ENCODE measurements at places on chromosomes 7 and 10.

DNA sequence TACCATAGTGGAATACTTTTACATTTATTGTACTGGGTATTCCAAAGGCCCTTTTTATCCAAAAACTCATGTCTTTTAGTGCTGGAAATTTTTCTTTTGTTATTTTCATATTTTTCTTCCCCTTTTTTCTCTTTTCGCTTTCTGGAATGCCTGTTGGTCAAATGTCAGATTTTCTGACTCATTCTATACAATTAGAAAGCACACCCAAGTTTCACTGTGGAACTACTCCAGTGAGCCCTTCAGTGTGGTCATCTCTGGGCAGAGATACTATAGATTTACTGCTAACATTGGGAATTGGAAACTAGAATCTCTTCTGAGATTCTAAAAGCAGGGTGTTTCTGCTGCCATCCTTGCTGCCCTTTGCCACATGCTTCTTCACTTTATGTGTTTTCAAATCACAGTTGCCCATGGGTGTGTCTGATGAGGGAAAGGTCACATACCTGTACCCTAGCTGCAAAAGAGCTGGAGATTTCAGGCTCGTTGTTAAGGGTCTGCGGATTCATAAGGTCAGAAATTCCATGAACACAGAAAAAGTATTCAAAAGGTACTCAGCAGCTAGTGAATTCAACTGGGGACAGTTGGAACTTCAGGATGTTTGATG is 5.6 kb upstream of the WASL start:
- no peak for DNase-seq
- peaks cover 3% of the 10 kb centered on the region for H3K4me1 ChIP-seq
- H3K27ac ChIP-seq = no peak overlapping the region
- H3K36me3 ChIP-seq = no peaks in the 10 kb centered on the region

DNA sequence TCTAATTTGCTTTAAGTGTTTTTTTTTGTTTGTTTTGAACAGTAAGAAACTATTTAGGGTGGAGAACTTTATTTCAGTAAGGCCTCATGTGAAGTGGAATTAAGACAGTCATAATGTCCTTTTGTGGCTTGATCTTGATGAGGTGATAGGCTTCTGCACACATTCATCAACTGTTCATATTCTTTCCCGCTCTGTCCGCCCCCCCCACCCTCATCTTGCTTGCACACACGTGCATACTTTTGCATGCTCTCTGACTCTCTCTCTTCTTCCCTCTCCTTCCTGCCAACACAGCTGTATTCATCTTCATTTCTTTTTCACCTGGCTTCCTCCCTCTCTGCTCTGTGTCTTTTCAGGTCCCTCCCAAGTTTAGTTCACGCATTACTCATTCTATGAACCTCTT is 429.6 kb downstream of the AUTS2 start:
- H3K4me3 ChIP-seq = no peak overlapping the region
- no peaks in the 10 kb centered on the region for H3K27me3 ChIP-seq
- no peak overlapping the region for H3K27ac ChIP-seq

DNA sequence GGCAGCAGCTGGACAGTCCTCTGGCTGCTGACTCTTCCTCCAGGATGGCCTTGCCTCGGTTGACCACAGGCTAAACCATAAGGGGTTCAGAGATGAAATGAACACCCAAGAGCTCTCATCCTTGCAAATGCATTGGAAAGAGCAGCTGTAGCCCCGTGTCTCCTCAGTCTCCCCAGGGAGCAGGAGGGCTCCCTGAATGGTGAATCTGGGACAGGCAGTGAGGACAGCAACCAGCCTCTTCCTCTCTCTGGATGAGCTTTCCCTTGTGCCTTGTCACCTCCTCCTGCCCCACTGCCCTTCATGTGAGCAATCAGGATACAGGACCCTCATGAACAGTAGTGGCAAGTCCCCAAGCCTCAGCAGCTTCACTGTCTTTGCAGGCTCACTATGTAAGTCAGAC is 23.9 kb upstream of the GDF10 start:
- H3K36me3 ChIP-seq = no peaks in the 10 kb centered on the region
- H3K4me3 ChIP-seq = no peak overlapping the region
- no peak overlapping the region for H3K27ac ChIP-seq
- H3K4me1 ChIP-seq = no peaks in the 10 kb centered on the region
- H3K27me3 ChIP-seq = no peaks in the 10 kb centered on the region
- DNase-seq = no peak

GRCh38 chr7:69773535-69774225 is 175.4 kb downstream of the AUTS2 start:
- DNase-seq = no peak
- no peak overlapping the region for H3K27ac ChIP-seq
- H3K36me3 ChIP-seq = no peaks in the 10 kb centered on the region
- no peak overlapping the region for H3K4me3 ChIP-seq
- no peaks in the 10 kb centered on the region for H3K27me3 ChIP-seq

DNA sequence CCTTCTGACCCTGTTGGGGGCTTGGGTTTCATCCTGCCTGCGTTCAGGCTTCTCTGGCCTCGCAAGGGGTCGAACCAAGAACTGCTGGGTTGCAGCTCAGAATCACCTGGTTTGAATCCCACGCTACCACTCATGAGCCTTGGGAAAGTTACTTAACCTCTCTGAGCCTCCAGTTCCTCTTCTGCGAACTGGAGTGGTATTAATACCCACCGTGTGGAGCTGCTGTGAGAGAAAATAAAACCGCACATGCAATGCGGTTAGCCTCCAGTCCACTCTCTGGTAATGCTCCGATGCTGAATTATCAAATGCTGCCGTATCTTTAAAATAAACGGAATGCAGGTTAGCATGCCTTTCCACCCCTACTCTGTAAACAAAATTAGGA is 171.9 kb downstream of the ARHGAP12 start:
- no peaks in the 10 kb centered on the region for H3K27me3 ChIP-seq
- peaks cover 31% of the 10 kb centered on the region for H3K4me1 ChIP-seq
- no peak overlapping the region for H3K27ac ChIP-seq
- no peak overlapping the region for H3K4me3 ChIP-seq

GRCh38 chr7:77335581-77335980 is 80.6 kb downstream of the GSAP start:
- H3K36me3 ChIP-seq = no peaks in the 10 kb centered on the region
- peaks cover 34% of the 10 kb centered on the region for H3K4me1 ChIP-seq
- H3K27me3 ChIP-seq = no peaks in the 10 kb centered on the region
- no peak overlapping the region for H3K27ac ChIP-seq
- no peak overlapping the region for H3K4me3 ChIP-seq
- no peak for DNase-seq

DNA sequence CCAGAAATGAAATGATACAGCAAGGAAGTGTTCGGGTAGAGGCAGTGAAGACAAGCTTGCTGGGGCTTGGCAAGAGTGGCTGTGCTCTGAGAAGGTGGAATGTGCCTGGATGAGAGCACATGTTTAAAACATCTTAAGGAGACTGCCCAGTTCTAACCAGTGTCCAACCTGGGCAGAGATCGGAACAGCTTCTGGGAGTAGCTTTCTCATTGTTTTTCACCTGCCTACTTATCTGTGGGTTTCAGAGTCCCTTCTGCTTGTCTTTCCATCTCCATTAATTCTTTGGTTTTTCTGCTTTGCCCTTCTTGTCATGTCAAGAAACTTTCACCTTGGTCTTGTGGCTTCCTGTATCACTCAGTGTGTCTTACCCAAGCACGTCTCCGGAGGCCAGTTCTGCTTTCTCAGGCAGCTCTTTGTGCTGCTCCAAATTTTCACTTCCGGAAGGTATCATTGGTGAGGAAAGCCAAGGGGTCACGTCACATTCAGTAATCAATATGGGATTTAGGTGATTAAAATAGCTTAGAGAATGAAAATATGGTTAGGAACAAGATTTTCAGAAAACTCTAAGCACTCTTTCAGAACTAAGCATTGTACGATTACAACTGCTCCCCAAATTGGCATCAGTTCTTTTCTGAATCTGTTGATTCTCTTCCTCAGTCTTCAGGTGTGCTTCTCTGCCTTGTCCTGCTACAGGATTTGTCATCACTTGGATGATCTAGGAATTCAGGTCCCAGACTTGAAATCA is 5.5 kb upstream of the LAMB4 start:
- H3K27me3 ChIP-seq = no peaks in the 10 kb centered on the region
- H3K27ac ChIP-seq = no peak overlapping the region
- no peak overlapping the region for H3K4me3 ChIP-seq
- H3K4me1 ChIP-seq = no peaks in the 10 kb centered on the region
- DNase-seq = no peak
- H3K36me3 ChIP-seq = no peaks in the 10 kb centered on the region

DNA sequence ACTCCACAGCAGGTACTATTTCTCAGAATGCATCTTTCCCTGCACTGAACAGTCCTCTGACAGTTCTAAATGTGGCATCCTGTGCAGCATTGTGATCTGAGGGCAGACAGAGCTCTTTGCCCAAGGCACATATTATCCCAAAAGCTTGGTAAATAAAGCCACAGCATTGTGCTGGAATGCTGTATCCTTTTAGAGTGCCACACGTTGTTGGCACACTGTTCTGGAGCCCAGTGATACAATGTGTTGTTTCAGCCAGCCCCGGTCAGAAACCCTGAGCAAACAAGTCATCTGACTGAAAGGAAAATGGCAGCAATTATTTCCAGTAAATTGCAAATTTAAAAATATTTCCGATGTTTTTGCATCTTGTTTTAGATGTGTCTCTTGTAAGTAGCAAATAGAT is 45.4 kb downstream of the NAMPT start:
- H3K36me3 ChIP-seq = no peaks in the 10 kb centered on the region
- no peak overlapping the region for H3K27ac ChIP-seq
- DNase-seq = no peak
- H3K4me1 ChIP-seq = no peaks in the 10 kb centered on the region
- no peaks in the 10 kb centered on the region for H3K27me3 ChIP-seq

GRCh38 chr10:3570855-3571266 is 214.1 kb downstream of the KLF6 start:
- H3K36me3 ChIP-seq = no peaks in the 10 kb centered on the region
- no peaks in the 10 kb centered on the region for H3K4me1 ChIP-seq
- no peak for DNase-seq
- H3K27me3 ChIP-seq = no peaks in the 10 kb centered on the region

GRCh38 chr7:71987200-71987767 is 424.9 kb downstream of the CALN1 start:
- no peak overlapping the region for H3K27ac ChIP-seq
- H3K36me3 ChIP-seq = no peaks in the 10 kb centered on the region
- no peaks in the 10 kb centered on the region for H3K4me1 ChIP-seq
- H3K4me3 ChIP-seq = no peak overlapping the region

DNA sequence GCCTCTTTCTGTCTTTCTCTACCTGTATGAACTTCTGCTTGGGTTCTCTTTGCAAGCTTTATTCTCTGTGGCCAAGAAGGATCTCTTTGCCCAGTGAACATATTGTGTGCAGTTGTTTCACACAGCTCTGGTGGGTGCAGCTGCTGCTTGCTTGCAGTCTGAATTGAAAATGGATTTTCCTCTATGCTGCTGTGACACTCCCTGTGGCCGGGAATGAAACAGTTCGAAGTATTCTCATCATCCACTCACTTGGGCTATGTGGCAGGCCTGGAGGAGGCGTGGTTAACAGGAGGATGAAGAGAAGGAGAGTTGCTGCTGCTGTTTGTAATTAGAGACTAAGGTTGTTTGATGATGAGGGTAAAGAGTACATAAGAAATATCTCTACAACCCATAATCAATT is 28.4 kb upstream of the ITGA8 start:
- H3K4me3 ChIP-seq = no peak overlapping the region
- no peaks in the 10 kb centered on the region for H3K4me1 ChIP-seq
- H3K27ac ChIP-seq = peak overlapping the region; percentile 34

DNA sequence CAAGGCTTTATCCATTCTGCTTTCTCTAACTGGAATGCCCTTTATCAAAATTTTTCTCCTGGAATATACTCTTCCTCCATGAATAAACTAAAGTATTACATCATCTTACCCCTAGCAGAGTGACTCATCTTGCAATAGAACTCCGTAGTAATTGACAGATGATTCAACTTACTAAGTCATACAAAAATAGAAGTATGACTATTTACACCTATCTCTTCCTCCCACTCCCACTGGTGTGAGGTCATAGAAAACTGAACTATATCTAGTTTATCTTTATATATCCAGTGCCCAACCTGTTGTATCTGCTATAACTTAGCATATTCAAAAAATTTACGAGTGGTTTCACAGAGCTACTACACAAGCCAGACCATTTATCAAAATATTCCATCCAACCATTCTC is 26.1 kb downstream of the ABCB1 start:
- no peaks in the 10 kb centered on the region for H3K4me1 ChIP-seq
- no peak overlapping the region for H3K27ac ChIP-seq
- H3K27me3 ChIP-seq = no peaks in the 10 kb centered on the region
- H3K36me3 ChIP-seq = no peaks in the 10 kb centered on the region
- H3K4me3 ChIP-seq = no peak overlapping the region
- DNase-seq = no peak

DNA sequence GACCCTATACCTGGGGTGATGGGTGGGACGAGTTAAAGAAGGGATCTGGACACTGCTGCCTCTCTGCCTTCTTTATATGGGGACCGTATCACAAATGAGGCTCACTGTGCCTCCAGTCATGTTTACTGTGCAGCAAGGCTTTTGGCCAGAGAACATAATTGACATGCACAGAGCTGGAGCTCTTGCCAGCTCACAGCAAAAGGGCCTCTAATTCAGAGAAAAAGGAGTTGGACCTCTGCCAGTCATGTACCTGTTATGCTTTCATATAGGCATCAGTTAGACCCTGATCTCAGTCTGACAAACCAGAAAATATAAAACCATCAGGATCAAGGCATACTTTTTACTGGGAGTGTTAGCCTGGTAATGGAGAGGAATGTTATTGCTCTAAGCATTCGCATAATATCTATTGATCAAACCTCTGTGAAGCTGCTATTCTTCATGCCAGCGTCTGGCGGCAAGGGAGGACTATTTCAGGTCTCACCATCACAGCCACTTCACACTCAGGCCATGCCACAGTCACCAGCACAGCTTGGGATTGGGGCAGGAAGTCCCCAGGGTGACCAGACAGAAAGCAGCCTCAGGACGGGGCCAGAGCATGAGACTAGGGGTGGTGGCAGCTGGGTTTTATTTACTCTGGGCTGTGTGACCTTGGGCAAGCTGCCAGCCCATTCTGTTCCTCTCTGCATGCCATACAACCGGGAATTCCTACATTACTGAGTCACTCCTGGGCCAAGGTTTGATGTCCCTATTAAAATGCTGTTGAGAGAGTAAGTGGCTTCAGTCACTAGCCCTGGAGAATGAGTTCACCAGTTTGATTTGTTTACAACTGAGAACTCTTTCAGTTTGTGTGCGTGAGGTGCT is 90.1 kb downstream of the NPSR1 start:
- no peak overlapping the region for H3K4me3 ChIP-seq
- peak overlapping the region; percentile 67 for H3K27ac ChIP-seq
- H3K36me3 ChIP-seq = no peaks in the 10 kb centered on the region
- no peak for DNase-seq

DNA sequence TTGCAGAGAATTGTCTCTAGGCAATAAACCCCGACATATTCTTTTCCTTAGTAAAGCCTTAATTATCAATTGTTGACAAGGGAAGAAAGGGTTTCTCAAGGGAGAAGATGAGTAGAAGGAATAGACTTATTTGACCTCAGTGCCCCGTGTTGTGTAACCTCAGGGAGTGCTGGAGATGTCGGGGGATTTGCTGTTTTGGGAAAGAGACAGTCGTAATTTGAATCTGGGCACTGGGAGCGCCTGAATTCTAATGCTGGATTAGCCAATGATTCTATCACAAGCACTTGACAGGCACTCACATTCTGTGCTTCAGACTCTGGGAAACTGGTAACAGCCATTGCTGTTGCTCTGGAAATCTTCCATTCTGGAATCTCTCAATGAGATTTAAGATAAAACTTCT is 13.8 kb upstream of the LMOD2 start:
- H3K27ac ChIP-seq = no peak overlapping the region
- H3K4me1 ChIP-seq = peaks cover 4% of the 10 kb centered on the region
- H3K4me3 ChIP-seq = no peak overlapping the region
- no peaks in the 10 kb centered on the region for H3K36me3 ChIP-seq
- H3K27me3 ChIP-seq = no peaks in the 10 kb centered on the region

GRCh38 chr10:88073682-88074081 is 210.3 kb downstream of the PTEN start:
- H3K36me3 ChIP-seq = no peaks in the 10 kb centered on the region
- DNase-seq = no peak
